Panc1 (cell line): ENCODE measurements at places on chromosomes 1 and 21.

DNA sequence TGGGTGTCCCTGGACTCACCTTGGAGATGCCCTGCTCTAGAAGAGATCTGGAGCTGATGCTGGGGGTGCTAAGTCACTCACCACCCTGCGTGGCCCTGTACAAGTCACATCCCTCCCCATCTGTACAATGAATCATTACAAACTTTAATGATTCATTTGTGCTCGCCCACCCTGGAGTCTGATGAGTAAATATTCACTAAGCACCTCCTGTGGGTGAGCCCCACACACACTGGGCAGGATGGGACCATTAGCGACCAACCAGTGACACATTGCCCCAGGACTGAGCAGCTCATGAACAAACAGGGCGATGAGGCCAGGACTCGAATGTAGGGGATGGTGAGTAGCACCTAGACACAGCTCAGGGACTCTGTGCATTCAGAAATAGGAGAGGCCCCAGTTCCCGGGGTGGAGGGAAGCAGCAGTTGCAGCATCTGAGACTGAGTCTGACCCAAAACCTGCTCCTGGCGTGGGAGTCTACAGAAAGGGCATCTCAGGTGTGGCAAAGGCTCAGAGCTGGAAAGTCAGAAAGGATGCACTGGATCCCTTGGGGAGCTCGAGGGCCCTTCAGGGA lies 18.1 kb upstream of the PDZK1IP1 start:
- DNase-seq = no peak

- no peak for DNase-seq
Measured at GRCh38 chr1:215888159-215888558, 321.1 kb downstream of the KCTD3 start.

GRCh38 chr1:229002451-229002960 lies 267.2 kb downstream of the RHOU start:
- DNase-seq = no peak

DNA sequence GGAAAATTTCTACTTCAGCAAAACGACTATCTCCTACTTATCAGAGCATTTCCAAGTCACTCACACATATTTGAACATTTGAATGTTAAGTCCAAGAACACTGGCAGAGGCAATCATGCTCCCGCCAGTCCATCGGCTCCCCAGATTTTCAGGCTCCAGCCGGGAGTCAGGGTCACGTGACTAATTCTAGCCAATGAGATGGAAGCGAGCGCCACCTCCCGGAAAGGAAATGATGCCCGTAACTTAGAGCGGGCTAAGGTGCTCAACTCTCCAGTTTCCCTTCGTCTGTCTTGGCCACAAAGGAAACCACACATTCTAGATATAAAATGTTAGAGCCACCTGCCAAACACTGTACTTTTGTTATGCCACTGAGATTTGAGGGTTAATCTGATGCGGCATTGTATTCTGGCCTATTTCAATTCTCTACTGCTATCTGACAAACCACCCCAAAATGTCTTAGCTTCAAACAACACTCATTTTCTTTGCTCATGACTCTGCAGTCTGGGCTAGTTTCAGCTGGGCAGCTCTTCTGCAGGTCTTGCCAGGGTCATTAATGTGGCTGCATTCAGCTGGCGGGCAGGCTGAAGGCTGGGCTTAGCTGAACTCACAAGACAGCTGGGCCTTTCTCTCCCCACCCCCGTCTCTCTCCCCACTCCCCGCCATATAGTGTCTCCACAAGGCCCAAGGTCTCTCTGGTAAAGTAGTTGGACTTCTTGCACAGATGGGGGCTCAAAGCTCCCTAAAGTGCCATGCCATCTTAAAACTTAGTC lies 16.5 kb upstream of the LHX4 start:
- no peak for DNase-seq

- DNase-seq = no peak
Measured at GRCh38 chr1:61184040-61184713, 101.8 kb downstream of the NFIA start.

DNA sequence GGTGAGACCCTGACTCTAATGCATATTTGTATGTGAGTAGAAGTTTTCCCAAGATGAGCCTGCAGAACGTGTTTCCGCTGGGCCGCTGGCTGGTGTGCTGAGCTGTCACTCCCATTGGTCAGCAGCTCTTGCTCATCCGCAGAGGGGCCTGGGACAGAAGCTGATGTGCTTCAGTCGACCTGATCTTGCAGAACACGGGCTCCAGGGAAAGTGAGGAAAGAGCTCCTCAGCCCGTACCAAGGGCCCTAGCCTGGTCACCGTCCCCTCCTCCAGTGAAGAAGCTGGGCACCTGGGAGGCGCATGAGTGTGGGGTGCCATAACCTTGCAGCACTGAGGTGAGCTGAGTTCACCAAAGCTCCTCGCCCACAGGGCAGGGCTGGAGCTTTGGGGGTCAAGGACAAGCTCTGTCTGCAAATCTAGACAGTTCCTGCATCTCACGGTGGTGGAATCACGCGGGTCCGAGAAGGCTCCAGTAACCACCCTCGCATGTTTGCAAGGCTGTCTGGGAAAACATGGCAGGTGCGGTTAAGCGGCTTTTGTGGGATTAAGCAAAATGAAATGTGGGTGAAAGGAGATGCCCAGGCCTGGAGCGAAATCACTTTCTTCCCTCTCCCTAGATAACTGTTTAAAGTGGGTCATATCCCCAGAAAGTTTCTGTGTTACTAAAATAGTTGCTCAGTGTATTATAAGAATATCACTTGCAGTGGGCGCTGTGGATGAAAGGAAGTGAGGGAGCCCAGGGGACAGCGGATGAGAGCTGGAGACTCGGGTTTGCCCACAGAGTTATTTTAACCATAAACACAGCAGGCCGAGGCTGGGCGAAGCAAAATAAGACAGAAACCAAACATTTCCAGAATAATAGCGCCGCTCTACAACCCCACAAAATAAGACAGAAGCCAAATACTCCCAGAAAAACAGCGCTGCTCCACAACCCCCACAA lies 33.1 kb upstream of the LRRC3 start:
- no peak for DNase-seq

GRCh38 chr1:17059391-17060305 lies 5.8 kb upstream of the SDHB start:
- DNase-seq = peak; percentile 59

GRCh38 chr1:246617768-246618167 lies 51.5 kb downstream of the CNST start:
- DNase-seq = no peak

- no peak for DNase-seq
Measured at GRCh38 chr21:35796844-35797243, 263.5 kb downstream of the SETD4 start.

DNA sequence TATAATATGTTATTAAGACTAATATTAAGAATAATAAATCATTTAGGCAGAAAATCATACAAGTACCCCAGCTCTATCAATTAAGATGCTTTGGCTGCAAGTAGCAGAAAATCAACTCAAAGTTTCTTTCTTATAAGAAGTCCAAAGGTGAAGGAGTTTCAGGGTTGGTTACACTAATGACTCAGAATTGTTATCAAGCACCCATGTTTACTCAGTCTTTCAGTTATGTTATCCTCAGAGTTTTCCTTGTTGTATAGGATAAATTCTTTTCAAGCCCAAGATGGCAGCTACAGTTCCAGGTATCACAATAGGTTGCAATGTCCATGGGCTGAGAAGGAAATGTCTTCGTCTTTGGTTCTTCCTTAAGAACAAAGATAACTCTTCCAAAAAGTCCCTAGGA lies 163.6 kb downstream of the TNFSF18 start:
- DNase-seq = no peak

DNA sequence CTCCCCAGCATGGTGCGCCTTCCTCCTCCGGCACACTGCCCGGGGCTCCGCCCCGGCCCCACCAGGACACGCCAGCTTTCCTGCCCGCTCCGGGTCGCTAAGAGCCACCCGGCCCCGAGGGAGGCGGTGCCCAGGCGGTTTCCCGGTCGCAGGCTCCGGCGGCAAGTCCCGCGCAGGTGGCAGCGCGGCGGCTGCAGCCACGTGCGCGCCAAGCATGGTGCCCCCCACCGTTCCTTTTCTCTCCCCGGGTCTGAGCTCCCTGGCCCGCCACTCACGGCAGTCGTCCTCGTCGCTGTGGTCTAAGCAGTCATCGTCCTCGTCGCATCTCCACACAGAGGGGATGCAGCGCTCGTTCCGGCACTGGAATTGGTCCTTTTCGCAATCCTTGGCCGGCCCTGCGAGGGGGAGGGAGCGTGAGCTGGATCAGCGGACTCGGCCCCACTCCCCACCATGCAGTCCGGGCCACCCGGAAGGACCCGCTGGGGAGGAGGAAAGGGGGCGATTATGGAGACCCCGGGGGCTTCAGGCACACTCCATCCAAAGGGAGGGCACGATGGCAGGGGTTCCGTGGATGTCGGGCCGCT lies 1.2 kb downstream of the LRP8 start:
- no peak for DNase-seq

- no peak for DNase-seq
Measured at GRCh38 chr1:161720422-161720821, 922 bp upstream of the FCRLB start.

DNA sequence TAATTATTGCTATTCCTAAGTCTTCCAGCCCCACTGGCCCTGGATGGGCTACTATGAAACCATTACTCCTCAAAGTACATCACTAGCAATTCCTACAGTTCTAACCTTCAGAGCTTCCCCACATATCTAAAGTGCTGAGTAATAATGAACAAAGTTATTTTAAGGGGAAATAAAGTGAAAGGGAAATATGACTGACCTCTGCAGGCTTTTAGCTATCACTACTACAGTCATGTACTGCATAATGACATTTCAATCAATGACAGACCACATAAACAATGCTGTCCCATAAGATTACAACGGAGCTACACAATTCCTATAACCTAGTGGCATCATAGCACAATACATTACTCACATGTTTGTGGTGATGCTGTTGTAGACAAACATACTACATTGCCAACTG lies 32.5 kb upstream of the ASPM start:
- no peak for DNase-seq

GRCh38 chr1:187634940-187635339 lies 806.2 kb downstream of the PLA2G4A start:
- DNase-seq = no peak

GRCh38 chr1:195763146-195763906 lies 844.9 kb downstream of the KCNT2 start:
- DNase-seq = no peak

GRCh38 chr1:200490183-200490582 lies 80.3 kb upstream of the ZNF281 start:
- DNase-seq = no peak

DNA sequence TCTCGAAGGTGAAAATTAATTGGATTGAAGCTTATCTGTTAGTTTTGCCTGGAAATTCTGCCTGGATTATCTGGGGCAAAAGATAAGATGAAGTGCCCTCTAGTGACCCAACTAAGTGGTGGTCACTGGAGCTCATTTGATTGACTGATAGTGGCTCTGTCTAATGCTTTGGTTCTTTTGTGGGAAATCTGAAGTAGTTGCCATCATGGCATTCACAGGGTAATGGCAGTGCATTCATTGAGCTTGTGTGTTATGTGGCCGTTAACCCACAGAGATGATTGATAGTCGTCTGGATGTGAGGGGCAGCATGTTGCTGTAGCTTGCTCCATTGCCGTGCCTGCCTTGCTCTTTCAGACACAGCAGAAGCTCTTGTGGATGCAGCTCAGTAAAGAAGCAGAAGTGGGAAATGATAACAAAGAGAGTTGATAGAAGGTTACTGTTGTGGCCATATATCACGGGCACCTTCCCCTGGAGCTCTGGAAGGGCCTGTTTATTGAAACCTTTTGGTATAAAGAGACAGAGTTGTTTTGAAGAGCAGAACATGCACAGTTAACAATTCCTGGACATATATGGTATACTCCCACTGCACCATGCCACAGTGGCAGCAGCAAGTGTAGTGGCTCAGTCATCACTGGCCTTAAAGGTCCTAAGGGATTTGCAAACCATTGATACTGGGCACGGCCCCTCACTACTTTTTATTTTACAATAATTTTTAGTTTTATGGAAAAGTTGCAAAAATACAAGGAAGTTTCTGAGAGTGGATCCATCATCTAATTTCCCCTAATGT lies 42.0 kb downstream of the CXADR start:
- DNase-seq = no peak
